ENCODE measurements at places on chromosomes 6 and 20. TPM values are rescaled to one million over a fixed set of nuclear protein-coding genes. Genes with fewer than 3 reads are reported as not detected.

Gene GABRR1
- polyA plus RNA-seq = 0.15 TPM

DNA sequence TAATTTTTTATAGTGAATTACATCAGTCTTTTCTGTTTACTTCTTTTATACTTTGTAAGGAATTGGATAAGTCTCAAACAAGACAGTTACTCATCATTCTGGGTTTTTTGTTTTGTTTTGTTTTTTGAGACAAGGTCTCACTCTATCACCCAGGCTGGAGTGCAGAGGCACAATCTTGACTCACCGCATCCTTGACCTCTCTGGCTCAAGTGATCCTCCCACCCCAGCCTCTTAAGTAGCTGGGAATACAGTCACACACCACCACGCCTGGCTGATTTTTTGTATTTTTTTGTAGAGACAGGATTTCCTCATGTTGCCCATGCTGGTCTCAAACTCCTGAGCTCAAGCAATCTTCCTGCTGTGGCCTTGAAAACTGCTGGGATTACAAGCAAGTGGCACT, 524.3 kb downstream of the EYS start:
- DNase-seq = no peak

- no peak for DNase-seq
These were observed 706.5 kb upstream of the MAN1A1 start for GRCh38 chr6:120056085-120056484.

Gene LRRC73
- polyA plus RNA-seq = 0.30 TPM

DNA sequence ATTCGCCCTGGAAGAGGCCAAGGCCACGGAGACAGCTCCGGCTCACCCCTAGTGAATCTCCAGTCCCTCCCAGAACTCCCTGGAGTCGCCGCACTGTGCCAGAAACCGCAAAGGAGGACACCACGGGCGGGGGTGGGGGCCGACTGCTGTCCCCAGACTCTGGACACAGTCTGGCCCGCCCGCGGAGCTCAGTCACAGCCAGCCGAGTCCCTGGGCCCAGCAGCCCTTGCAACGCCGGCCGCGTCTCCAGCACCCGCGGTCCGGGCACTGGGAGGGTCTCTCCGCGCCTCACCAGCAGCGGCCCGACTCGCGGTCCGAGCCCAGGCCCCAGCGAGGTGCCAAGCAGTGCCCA, 518 bp downstream of the PEX6 start:
- DNase-seq = no peak

Gene CGA
- polyA plus RNA-seq = not detected

- DNase-seq = no peak
These were observed 2.0 kb downstream of the NEDD9 start for GRCh38 chr6:11230158-11231107.

DNA sequence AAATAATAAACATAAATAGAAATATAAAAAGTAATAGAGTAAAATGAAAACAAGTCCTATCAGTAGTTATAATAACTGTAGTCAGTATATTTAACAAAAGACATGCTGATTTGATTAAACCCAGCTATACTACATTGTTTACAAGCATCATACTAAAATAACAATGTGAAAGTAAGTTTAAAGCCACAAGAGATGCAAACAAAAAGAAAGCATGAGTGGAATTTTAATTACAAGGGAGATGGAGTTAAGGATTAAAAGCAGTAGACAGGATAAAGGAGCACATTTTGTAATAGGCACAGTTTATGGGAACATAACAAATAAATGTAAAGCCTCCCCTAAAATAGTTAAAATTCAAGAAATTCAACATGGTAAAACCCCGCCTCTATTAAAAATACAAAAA, 41.5 kb downstream of the SENP6 start:
- no peak for DNase-seq

Gene OPRL1
- polyA plus RNA-seq = 0.25 TPM

- DNase-seq = peak; percentile 42
These were observed 69.6 kb downstream of the JAG1 start for GRCh38 chr20:10603971-10604864.

DNA sequence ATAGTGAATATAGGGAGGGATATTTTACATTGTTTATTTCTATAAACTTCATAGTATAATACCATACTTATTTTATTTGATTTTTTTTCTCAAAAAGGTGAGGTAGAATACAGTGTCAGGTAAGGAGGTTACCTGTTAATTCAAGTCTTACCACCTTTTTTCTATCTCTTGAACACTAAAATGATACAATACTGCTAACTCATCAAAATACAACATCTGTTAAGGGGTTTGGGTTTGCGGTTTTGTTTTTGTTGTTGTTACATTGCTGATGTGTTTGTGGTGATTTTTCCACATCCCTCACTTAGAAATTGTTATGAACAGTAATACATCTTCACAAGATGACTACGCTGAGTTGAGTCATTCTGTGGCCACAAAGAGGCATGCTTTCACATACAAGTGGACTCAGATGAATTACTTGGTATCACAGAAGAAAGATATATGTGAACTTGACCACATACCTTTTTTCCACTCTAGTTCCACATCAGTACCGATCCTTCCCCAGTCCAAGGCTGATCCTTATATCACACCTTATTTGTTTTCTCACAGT, 139.4 kb upstream of the ID4 start:
- DNase-seq = no peak

GRCh38 chr20:60455272-60455671, 497.0 kb downstream of the CDH26 start:
- DNase-seq = no peak

- DNase-seq = no peak
These were observed 110.6 kb downstream of the UBE3D start for GRCh38 chr6:82954937-82955577.

GRCh38 chr20:49450281-49450721, 32.2 kb downstream of the KCNB1 start:
- no peak for DNase-seq

- no peak for DNase-seq
These were observed 515.7 kb upstream of the FLRT3 start for GRCh38 chr20:14853079-14853478.

GRCh38 chr6:34384321-34385153, 7.9 kb downstream of the NUDT3 start:
- no peak for DNase-seq

- peak; percentile 40 for DNase-seq
These were observed 10.9 kb upstream of the CALHM6 start for GRCh38 chr6:116450185-116450710.

Gene LY86
- polyA plus RNA-seq = 2.7 TPM

GRCh38 chr20:61253264-61253639, 1.2 kb downstream of the CDH4 start:
- peak; percentile 57 for DNase-seq

Gene ARFGEF2
- polyA plus RNA-seq = 9.0 TPM

DNA sequence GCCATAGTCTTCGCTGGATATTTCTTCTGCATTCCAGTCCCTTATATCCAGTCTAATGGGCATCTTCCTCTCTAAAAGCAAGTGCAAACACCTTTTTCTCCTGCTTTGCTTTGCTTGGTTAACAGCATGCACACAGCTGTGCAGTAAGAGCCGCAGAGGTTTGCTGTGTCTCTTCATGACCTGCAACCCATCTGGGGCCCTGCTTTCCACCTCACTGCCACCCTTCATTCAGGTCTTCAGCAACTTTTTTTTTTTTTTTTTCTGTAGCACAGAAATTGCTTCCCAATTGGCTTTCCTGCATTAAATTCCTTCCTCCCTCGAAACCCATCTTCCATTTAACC, 14.4 kb downstream of the NEDD9 start:
- no peak for DNase-seq

All from stomach (tissue), 19 donors.